ENCODE measurements at places on chromosomes 6 and 20. TPM values are rescaled to one million over a fixed set of nuclear protein-coding genes. Genes with fewer than 3 reads are reported as not detected.

DNA sequence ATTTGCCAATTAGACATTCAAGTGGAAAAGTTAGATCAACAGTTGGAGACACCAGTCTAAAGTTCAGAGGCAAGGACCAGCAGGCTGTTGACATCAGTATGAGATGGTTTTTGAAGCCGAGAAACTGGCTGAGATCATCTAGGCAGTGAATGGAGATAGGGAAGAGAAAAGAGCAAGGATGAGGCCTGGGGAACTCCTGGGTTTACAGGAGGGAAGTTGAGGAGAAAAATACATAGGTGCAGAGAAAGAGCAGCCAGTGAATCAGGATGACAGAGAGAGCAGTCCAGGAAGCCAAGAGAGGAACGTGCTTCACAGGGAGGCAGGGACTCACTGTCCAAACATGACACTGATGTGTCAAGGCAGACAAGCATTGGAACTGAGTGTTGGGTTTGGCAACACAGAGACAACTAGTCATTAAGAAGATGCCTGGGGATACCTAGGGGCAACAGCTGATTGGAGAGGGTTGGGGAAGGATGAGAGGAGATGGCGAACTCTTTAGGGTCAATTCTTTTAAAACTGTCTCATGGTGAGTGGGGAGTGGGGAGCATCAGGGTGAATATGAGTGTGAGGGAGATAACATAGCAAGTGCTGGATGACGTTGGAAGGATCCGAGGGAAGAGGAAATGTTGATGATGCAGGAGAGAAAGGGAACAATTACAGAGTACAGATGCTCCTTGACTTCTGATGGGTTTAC, 13.2 kb upstream of the SALL4 start:
- DNase-seq: no peak

The ZDHHC14 gene
- 1.1 TPM for total RNA-seq

DNA sequence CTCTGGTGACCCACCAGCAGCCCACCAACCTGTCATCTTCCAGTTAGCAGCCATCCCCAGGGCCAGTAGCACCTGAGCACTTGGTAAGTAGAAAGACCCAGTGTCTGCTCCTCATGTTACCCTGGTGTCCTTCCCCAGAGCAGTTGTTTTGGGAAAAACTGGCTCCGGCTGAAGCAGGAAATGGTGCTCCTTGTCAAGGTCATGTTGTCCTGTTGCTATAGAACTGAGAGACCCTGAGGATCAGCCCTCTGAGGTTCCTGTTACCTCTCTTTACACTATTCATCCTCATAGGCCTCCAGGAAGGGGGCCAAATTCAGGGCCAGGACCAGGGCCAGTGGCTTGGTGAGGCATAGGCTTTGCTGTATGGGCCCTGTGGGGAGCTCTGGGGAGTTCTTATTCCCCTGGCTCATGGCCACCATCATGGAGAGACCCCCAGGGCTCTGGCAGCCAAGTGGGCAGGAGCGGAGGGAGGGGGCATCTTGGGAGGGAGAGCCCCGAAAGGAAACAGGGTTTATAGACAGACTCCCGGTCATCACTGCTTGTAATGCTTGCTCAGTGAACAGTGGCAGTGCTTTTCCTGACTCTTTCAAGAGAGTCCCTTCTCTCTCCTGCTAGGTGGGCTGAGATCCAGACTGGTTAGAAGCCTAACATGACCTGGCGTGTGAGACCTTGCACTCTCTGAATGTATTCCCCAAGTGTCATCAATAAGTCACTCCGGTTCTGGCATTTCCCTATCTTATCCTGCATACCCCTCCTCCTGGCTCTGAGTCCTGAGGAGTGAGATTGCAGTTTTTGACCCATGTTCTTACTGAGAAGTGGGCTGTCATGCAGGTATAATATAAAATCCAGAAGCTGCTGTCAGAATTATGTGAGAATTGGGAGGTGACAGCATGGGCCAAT, 50.7 kb downstream of the PPARD start:
- DNase-seq: no peak

DNA sequence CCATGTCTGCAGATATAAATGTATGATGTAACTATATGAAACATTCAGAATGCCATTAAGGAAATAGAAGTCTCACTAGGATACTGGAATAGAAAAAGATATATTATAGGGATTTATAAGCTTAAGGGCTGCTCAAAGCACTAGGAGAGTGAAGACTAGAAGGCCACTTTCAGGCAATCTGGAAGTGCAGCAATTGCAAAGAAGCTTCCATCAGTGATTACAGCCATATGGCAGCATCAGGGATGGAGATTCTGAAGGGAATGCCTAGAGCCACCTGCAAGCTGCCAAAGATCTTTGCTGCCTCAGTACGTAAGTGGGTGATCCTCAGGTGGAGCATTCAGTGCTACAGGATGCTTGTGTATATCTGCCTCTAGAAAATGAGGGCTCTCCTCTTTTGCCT, 796.2 kb upstream of the EPHA7 start:
- no peak for DNase-seq

DNA sequence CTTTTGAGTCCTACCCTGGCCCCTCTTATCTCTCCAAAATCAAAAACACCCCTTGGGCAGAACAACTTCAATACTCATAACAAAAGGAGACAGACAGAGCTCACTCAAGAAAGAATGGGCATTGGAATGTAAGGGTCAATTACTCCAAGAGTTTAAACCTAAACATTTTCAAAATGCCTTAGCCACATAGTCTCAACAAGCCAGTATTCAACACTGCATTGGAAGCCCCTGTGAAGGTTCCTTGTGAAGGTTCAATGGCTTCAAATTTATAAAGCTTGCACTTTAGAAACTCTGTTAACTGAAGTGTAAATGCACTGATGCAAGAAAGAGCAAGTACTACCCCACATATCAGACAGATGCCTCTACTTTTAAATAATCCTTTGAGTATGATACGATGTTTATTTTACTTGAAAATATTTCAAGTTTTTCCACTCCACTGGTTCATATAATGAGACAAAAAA, 139.1 kb upstream of the LAMP5 start:
- DNase-seq: no peak
